ENCODE measurements at places on chromosomes 11 and 22.
A peak's percentile ranks its signal among the peaks of the same experiment; 100 is the strongest.

- no peaks in the 10 kb centered on the region for H3K27me3 ChIP-seq
- peaks cover 18% of the 10 kb centered on the region for H3K4me1 ChIP-seq
- peaks cover 1% of the 10 kb centered on the region for H3K36me3 ChIP-seq
- no peak for DNase-seq
- no peak overlapping the region for H3K27ac ChIP-seq
Measured at GRCh38 chr11:36417154-36417553, 92.9 kb downstream of the TRAF6 start.

GRCh38 chr11:26150031-26150430 lies 181.9 kb upstream of the ANO3 start:
- no peak overlapping the region for H3K27ac ChIP-seq
- no peak for DNase-seq
- no peaks in the 10 kb centered on the region for H3K27me3 ChIP-seq
- H3K4me1 ChIP-seq = peaks cover 2% of the 10 kb centered on the region
- no peak overlapping the region for H3K4me3 ChIP-seq

GRCh38 chr11:57410287-57410686 lies 16.6 kb downstream of the SLC43A3 start:
- no peak overlapping the region for H3K4me3 ChIP-seq
- H3K4me1 ChIP-seq = peaks cover 3% of the 10 kb centered on the region
- no peaks in the 10 kb centered on the region for H3K27me3 ChIP-seq

- H3K36me3 ChIP-seq = peaks cover 26% of the 10 kb centered on the region
- H3K4me3 ChIP-seq = no peak overlapping the region
- H3K27ac ChIP-seq = no peak overlapping the region
- no peak for DNase-seq
- H3K4me1 ChIP-seq = no peaks in the 10 kb centered on the region
- no peaks in the 10 kb centered on the region for H3K27me3 ChIP-seq
Measured at GRCh38 chr22:17665248-17665647, 26.7 kb downstream of the BCL2L13 start.

- H3K4me1 ChIP-seq = peaks cover 31% of the 10 kb centered on the region
- no peaks in the 10 kb centered on the region for H3K27me3 ChIP-seq
- peaks cover 1% of the 10 kb centered on the region for H3K36me3 ChIP-seq
- DNase-seq = peak; percentile 46
Measured at GRCh38 chr22:29782061-29782845, 15.1 kb downstream of the UQCR10 start.

DNA sequence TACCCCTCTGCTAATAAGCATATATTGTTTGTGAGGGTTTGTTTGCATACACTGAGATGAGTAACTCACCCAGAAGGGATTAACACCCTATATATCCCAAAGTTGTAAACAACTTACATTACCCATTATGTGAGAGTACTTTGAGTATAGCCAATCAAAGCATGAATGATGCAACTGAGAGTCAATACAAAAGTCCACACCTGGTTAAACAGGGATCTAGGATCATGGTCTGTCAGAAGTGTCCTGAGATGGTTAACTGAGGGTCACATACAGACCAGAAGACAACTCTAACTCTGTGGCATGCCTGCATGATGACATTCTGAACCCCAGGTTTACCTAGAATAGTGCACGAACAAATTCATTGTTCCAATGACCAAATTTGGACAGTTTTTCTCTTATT lies 17.4 kb upstream of the OR10A5 start:
- no peak overlapping the region for H3K4me3 ChIP-seq
- H3K27ac ChIP-seq = no peak overlapping the region
- no peaks in the 10 kb centered on the region for H3K36me3 ChIP-seq
- no peaks in the 10 kb centered on the region for H3K27me3 ChIP-seq
- no peak for DNase-seq

DNA sequence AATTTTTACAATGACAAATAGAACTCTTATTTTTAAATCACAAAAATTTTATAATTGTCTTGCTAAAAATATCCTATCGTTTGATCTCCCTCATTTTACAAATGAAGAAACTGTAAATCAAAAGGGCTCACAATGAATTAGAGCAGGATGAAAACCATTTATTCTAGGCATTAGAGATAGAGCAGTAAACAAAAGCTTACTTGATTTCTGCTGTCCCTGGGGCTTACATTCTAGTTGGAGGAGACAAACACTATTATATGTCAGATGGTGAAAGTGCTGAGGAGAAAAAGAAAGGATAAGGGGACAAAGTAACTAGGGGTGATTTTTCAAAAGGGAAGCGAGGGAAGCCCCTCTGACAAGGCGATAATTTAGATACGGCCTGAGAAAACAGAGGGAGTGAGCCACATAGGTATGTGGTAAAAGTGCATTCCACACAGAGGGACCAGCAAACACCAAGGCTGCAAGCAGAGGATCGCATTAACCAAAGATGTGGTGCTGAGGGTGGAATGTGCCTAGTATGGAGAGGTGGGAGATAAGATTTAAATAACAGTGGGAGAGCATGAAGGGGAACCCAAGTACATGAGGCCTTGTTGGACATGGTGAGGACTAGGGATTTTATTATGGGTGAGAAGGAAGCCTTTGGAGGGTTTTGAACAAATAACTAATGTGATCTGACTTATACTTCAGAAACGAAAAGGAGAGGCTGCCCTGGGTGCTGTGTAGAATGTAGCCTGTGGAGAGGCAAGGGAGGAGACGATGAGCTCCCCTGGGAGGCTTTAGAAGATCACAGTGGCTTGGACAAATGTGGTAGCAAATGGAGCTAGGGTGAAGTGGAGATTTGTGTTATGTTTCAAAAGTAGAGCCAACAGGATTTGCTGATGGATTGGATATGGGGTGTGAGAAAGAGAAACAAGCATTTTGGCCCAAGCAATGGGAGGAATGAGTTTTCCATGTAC lies 62.1 kb downstream of the PDHX start:
- peak overlapping the region; percentile 100 for H3K27ac ChIP-seq
- peaks cover 3% of the 10 kb centered on the region for H3K36me3 ChIP-seq
- H3K4me3 ChIP-seq = no peak overlapping the region
- no peaks in the 10 kb centered on the region for H3K27me3 ChIP-seq
- peaks cover 19% of the 10 kb centered on the region for H3K4me1 ChIP-seq

- peak within 1 kb of the TSS; percentile 58 for H3K4me3 ChIP-seq
- peak within 1 kb of the TSS; percentile 29 for H3K27ac ChIP-seq
- H3K4me1 ChIP-seq = no peaks in the 10 kb centered on the region
- H3K27me3 ChIP-seq = no peaks in the 10 kb centered on the region
- DNase-seq = peak; percentile 73
Measured at GRCh38 chr11:73982595-73982989, at the start of gene UCP2. TSS of gene UCP2 (minus strand) at chr11:73982843. CDS start at chr11:73978378, 4,465 bp downstream.
